ENCODE measurements at places on chromosomes 12 and 14.
A peak's percentile ranks its signal among the peaks of the same experiment; 100 is the strongest.

GRCh38 chr12:52132754-52133161, 53.3 kb downstream of the SMIM41 start:
- no peak for DNase-seq
- no peak overlapping the region for H3K4me3 ChIP-seq
- H3K4me1 ChIP-seq: no peaks in the 10 kb centered on the region
- H3K36me3 ChIP-seq: no peaks in the 10 kb centered on the region

GRCh38 chr12:91565846-91566245, 383.2 kb upstream of the DCN start:
- no peaks in the 10 kb centered on the region for H3K4me1 ChIP-seq
- no peak overlapping the region for H3K27ac ChIP-seq
- DNase-seq: no peak
- H3K27me3 ChIP-seq: no peaks in the 10 kb centered on the region

DNA sequence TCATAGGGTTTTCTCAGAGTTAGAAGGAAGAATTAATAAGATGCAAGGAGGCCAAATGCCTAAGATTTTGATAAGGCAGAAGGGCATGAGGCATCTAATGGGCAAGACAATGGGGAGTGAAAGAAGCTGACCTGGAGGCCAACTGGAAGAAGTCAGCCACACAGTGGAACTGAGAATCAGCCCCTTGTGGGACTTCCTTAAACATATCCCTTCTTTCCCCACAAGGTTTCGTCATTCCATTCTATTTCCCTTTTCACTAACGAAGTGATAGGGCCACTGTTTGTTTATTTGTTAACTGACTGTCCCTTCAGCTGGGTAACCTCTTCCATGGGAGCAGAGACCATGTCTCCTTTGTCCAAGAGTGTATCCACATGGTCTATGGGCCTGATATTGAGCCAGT, 86.2 kb downstream of the HELB start:
- no peak overlapping the region for H3K4me3 ChIP-seq
- H3K4me1 ChIP-seq: no peaks in the 10 kb centered on the region
- no peak for DNase-seq
- H3K27ac ChIP-seq: no peak overlapping the region

DNA sequence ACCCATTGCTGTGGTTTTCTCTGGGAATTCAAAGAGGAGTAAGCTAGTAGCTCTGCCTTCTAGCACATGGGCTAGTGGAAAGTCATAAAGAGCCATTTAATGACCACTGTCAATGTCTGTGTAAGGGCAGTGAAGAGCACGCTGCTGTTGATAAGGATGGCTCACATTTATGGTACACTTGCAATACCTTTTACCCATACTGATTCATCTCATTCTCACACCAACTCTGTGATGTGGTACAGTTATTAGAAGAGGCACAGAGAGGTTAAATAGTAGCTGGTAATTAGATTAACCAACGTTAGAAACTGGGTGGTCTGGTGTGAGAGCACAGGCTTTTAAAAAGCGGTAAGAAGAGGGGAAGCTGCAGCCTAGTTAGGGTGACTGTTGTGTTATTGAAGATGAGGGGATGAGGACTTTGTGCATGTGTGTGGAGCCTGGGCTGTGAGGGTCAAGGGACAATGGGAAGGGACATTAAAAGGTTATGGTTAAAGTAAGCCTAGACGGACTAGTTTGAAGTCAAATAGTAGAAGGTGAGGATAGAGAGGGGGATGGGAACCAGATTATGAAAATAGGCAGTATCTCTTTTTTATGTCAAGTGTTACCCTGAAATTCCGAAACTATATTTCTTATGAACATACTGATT, 25.2 kb downstream of the RASSF3 start:
- H3K27me3 ChIP-seq: no peaks in the 10 kb centered on the region
- no peak overlapping the region for H3K27ac ChIP-seq
- no peak for DNase-seq
- peaks cover 4% of the 10 kb centered on the region for H3K4me1 ChIP-seq
- H3K36me3 ChIP-seq: no peaks in the 10 kb centered on the region

DNA sequence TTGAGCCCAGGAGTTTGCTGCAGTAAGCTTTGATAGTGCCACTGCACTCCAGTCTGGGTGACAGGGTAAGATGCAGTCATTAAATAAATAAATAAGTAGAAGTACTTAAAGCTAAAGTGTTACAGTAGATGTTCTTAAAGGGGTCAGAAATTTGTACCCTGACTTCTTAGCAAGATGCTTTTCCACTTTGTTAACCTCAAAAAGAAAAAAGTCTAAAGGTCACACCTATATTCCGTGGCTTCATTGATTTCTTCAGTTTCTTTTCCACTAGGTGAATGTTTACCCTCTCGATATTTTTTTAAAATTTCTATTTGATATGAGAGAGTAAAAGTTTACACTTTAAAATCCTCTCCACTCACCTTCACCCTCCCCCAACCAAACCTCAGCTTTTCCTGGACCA, 64.3 kb upstream of the PLEKHA5 start:
- no peaks in the 10 kb centered on the region for H3K4me1 ChIP-seq
- no peaks in the 10 kb centered on the region for H3K36me3 ChIP-seq
- H3K27ac ChIP-seq: no peak overlapping the region
- DNase-seq: no peak

DNA sequence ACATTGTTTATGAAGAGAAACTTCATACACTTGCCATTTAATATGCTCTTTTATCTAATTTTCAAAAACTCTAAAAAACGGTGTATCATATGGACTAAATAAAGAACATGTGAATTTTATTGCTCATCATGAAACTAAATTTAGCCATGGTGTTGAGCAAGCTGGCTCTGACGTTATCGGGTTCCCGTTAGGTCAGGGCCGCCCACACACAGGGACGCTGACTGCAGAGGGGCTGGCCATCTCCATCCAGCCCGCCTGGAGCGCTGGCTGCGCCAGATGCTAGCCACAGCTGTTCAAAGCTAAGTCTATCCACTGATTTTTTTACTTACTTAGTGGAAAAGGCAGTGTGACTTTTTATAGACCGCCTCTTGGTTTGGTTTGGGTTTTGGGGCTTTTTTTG, 36.5 kb upstream of the DYNC1H1 start:
- H3K4me1 ChIP-seq: no peaks in the 10 kb centered on the region
- H3K27ac ChIP-seq: no peak overlapping the region
- H3K27me3 ChIP-seq: no peaks in the 10 kb centered on the region
- peaks cover 3% of the 10 kb centered on the region for H3K36me3 ChIP-seq

GRCh38 chr14:36454599-36455240, 65.3 kb downstream of the NKX2-1 start:
- H3K4me3 ChIP-seq: no peak overlapping the region
- no peaks in the 10 kb centered on the region for H3K4me1 ChIP-seq
- H3K27ac ChIP-seq: no peak overlapping the region
- no peaks in the 10 kb centered on the region for H3K36me3 ChIP-seq

- H3K27me3 ChIP-seq: no peaks in the 10 kb centered on the region
- no peaks in the 10 kb centered on the region for H3K36me3 ChIP-seq
- H3K4me3 ChIP-seq: no peak overlapping the region
- no peak overlapping the region for H3K27ac ChIP-seq
- no peaks in the 10 kb centered on the region for H3K4me1 ChIP-seq
Observed at GRCh38 chr12:3376779-3377455, 114.1 kb upstream of the PRMT8 start.

- no peak for DNase-seq
- no peaks in the 10 kb centered on the region for H3K4me1 ChIP-seq
- H3K36me3 ChIP-seq: no peaks in the 10 kb centered on the region
- H3K27me3 ChIP-seq: no peaks in the 10 kb centered on the region
Observed at GRCh38 chr14:68658029-68658509, 134.8 kb downstream of the ZFP36L1 start.

- peaks cover 10% of the 10 kb centered on the region for H3K4me1 ChIP-seq
- DNase-seq: no peak
Observed at GRCh38 chr12:51759175-51759574, 89.3 kb downstream of the FIGNL2 start.

- H3K4me1 ChIP-seq: no peaks in the 10 kb centered on the region
- DNase-seq: no peak
- no peak overlapping the region for H3K27ac ChIP-seq
- no peak overlapping the region for H3K4me3 ChIP-seq
- peaks cover 28% of the 10 kb centered on the region for H3K36me3 ChIP-seq
- no peaks in the 10 kb centered on the region for H3K27me3 ChIP-seq
Observed at GRCh38 chr14:102903248-102903888, 19.1 kb upstream of the AMN start.

DNA sequence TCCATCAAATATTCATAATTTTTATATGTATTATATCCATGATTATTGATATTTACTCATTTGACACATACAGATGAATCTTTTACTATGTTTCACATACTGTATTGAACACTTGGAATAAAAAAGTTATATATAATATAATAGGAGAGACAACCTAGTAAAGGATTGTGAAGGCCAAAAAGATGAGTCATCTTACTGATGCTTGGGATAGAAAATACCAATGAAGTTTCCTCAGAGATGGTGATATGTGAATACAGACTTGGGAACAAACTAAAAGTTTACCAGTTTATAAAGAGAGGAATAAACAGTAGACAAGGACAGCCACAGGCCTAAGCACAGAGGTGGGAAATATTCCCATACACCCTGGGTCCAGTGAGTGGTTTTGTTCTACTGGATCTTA, 743.9 kb upstream of the FLRT2 start:
- H3K4me1 ChIP-seq: no peaks in the 10 kb centered on the region
- DNase-seq: no peak
- no peaks in the 10 kb centered on the region for H3K36me3 ChIP-seq
- no peaks in the 10 kb centered on the region for H3K27me3 ChIP-seq
- no peak overlapping the region for H3K27ac ChIP-seq

DNA sequence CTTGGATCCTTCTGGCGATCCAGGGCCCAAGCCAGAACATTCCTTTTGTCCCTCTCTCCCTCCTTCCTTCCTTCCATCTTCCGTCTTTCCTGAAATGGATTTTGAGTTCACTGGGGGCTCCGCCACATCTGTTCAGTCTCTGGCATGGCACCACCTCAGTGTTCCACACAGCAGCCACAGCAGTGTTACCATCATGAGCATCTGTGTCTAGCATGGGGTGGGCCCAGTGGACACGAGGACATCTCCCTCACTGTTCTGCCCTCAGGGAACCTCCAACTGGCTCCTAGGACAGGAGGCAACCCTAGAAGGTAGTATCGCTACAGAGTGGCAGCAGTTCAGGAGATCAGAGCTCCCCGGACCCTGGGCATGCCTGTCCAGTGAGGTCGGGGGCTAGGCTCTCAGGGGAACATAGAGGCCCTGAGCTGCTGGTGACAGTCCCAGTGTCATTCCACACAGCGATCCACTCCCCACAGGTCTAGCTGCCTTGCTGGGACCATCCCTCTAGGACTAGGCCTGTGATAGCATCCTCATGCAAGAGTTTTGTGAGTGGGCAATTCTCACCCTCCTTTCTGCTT, 59.0 kb downstream of the GALNT16 start:
- peak; percentile 47 for DNase-seq
- H3K27ac ChIP-seq: no peak overlapping the region
- H3K4me1 ChIP-seq: no peaks in the 10 kb centered on the region
- H3K4me3 ChIP-seq: no peak overlapping the region
- H3K27me3 ChIP-seq: no peaks in the 10 kb centered on the region

GRCh38 chr12:110379197-110379596, 24.3 kb downstream of the ANAPC7 start:
- H3K27me3 ChIP-seq: no peaks in the 10 kb centered on the region
- no peaks in the 10 kb centered on the region for H3K4me1 ChIP-seq
- no peak for DNase-seq
- H3K27ac ChIP-seq: no peak overlapping the region
- H3K36me3 ChIP-seq: peaks cover 88% of the 10 kb centered on the region
- no peak overlapping the region for H3K4me3 ChIP-seq

DNA sequence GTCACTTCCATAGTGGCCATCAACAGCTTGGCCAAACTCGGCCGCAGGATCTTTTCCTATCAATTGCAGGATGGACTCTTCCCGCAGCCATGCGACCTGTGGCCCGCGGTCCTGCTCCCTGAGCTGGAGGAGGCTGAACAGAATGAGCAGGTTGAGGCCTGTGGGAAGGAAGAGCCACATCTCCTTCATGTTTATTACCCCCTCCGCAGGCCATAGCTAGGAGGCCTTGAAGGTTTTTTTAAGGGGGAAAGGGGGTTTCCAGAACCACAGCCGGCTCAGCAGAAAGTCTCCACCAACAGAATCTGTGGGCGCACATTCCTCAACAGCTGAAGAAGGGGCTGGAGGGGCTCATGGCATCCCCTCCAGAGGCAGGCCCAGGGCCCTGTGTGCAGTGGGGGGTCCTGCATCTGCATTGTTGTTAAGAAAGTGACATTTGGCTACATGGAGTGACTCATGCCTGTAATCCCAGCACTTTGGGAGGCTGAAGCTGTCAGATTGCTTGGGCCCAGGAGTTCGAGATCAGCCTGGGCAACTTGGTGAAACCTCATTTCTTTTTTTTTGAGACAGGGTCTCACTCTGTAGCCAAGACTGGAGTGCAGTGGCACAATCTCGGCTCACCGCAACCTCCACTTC, 25.2 kb upstream of the PPP1R13B start:
- peak overlapping the region; percentile 25 for H3K27ac ChIP-seq
- DNase-seq: no peak
- H3K27me3 ChIP-seq: no peaks in the 10 kb centered on the region
- H3K4me3 ChIP-seq: peak overlapping the region; percentile 33
- H3K4me1 ChIP-seq: peaks cover 20% of the 10 kb centered on the region
- H3K36me3 ChIP-seq: no peaks in the 10 kb centered on the region

DNA sequence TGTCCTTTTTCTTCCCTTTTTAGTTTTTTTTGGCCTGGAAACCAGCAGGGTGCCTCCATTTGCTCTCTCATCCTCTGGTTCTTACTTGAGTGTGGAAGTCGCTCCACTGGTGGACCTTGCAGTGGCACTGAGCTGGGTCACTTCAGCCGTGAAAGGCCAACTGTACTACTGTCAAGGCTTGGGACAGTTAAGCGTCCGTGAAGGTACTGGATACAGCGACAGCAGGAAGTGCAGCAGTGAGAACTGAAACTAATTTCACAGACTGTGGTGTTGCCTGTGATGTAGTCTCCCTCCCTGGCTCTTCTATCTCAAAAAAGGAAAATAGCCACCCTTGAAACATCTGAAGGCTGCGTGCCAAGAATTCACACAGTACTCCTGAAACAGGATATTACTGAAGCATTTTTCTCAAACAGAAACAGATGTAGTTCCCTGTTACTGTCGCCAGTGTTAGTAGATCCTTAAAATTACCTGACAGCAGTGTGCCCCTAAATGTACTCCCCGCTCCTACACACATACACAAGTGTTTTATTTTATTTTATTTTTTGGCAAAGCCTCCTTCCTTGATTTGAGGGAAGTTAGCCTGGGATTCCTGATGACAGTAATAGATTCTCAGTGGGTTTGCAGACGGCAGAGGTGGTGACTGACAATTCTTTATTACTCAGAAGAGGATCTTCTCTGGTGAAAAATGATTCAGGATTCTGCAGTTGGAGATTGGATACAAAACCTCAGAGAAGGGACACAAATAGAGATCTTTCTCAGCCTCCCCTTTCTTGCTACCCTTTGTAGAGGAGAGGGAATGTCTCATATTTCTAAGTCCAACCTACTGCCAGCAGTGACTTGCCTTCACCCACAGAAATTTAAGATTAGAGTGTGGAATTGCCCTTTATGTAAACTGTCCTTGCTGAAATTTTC, 4.4 kb downstream of the SUSD6 start:
- no peaks in the 10 kb centered on the region for H3K36me3 ChIP-seq
- no peak for DNase-seq
- H3K4me1 ChIP-seq: peaks cover 40% of the 10 kb centered on the region
- H3K4me3 ChIP-seq: no peak overlapping the region
- H3K27ac ChIP-seq: peak overlapping the region; percentile 51

All from RWPE2 (cell line).